ENCODE measurements at places on chromosomes 6 and 20. TPM values are rescaled to one million over a fixed set of nuclear protein-coding genes. Genes with fewer than 3 reads are reported as not detected.

GRCh38 chr20:35743693-35744491, 1.8 kb upstream of the RBM39 start:
- DNase-seq: peak; percentile 39

- DNase-seq: no peak
Observed at GRCh38 chr6:98579079-98579478, 255.3 kb upstream of the POU3F2 start.

DNA sequence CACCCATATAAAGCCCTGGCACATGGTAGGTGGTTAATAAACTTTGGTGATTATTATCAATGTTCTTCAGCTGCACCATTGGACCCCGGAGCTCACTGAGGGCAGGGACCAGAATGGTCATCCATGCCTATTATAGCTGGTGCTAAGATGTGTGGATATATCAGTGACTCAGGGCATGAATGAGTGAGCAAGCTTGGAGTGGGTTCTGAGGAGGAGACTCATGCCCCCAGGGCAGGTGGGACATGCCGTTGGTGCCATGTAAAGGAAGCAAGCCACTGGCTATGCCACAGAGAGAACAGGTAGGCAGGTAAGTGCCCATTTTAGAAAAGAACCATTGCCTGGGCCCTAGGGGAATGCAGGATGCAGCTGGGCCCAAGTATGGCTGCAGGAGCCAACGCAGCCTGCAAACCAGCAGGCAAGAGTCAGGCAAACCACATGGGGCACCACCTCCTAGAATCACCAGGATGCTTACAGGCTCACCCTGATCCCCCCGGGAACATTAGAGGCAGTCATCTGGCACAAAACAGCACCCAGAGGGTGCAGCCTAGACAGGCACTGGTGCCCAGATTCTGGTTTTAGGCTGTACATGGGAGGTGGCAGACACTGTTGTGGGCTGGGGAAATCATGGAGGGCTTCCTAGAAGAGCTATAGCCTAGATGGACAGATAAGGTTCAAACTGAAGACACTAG, 23.5 kb downstream of the PLAGL2 start:
- DNase-seq: no peak

Gene TUBB2A
- total RNA-seq: 1.9 TPM

Data from activated naive CD8-positive, alpha-beta T cell treated with anti-CD3 and anti-CD28 coated beads, Interleukin-2, amount 10 ng/mL, durations not matched to agents 7 days and 5 days (primary cell).